ENCODE measurements at places on chromosomes 1 and 21. TPM values are rescaled to one million over a fixed set of nuclear protein-coding genes. Genes with fewer than 3 reads are reported as not detected.

Gene RGS13
- 7.8 TPM for polyA plus RNA-seq

Gene IFNLR1
- 4.2 TPM for polyA plus RNA-seq

Gene RRP1
- 5.4 TPM for polyA plus RNA-seq

Gene INKA2
- polyA plus RNA-seq, result 2.1 TPM

Gene SYCP1
- not detected for polyA plus RNA-seq

Gene CD1B
- 0.12 TPM for polyA plus RNA-seq

Measured in sigmoid colon (tissue), 7 donors.